ENCODE measurements at places on chromosomes 3 and 15.

- DNase-seq = no peak
Observed at GRCh38 chr3:36211652-36211999, 168.7 kb upstream of the STAC start.

GRCh38 chr3:18766974-18767373, 341.8 kb upstream of the SATB1 start:
- no peak for DNase-seq

GRCh38 chr15:47266566-47266965, 450.7 kb upstream of the SEMA6D start:
- no peak for DNase-seq

DNA sequence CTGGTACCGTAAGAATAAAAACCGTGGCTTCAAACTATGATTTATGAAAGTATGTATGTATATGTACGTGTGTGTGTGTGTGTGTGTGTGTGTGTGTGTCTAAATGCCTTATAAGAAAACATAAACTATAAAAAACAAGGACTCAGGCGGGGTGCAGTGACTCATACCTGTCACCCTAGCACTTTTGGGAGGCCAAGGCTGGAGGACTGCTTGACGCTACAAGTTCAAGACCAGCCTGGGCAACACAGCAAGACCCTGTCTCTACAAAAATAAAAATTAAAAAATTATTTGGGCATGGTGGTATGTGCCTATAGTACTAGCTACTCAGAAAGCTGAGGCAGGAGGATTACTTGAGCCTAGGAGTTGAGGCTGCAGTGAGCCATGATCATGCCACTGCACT, 29.1 kb downstream of the CCPG1 start:
- no peak for DNase-seq

- no peak for DNase-seq
Observed at GRCh38 chr3:129607391-129608068, 1.1 kb upstream of the PLXND1 start.

Measured in hindlimb muscle (tissue), 1 donor.